Urinary bladder (tissue), 4 donors: ENCODE measurements at places on chromosomes 1 and 21.

GRCh38 chr1:53766831-53767405, 28.0 kb upstream of the GLIS1 start:
- no peak for DNase-seq

DNA sequence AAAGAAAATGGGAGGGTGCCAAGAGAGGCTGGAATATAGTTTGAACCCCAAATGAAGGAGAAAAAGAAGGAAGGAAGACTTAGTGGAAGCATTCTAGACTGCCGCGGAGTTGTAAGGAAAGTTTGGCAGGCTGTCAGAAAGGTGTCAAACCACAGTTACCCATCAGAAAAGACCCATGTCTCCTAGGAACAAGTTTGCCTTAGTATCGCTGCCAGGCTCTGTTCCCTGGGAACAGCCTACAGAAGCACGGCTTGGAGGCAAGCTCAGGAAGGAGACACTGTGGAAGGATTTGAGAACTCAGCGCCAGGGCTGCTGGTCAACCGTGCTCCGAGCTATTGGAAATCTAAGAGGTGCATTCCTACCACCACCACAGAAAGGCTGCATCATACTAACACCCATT, 197.4 kb downstream of the RRAGC start:
- no peak for DNase-seq

- DNase-seq = no peak
Measured at GRCh38 chr21:22083899-22084298, 1085.7 kb downstream of the NCAM2 start.

DNA sequence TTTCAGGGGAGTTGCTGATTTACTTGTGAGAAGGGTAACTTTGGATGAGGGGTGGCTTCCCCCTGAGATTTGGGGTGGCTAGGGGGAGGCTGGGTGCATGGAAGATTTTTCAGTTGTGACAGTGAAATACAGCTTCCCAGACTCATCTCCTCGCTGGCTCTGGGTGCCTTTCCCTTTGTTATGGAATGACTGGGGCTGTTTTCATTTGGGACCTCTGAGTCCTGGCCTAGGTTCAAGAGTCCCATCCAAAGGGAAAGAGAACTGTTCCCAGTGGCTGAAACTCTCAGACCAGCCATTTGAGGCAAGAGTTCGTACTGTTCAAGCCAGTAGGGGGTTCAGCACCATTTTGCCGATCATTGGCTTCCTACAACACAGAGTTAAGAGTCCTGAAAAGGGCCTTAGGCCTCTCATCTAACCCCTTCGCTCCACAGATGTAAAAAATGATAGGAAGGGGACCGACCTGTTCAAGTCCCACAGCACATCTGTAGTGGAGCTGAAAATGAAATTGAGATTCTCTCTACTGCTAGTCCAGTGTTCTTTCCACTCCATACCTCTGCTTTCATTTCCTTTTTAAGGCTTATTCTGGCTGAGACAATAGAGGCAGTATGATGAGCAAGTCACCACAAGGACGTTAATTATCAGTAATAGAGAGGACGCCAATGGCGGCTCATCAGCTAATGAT, 958 bp downstream of the DDR2 start:
- DNase-seq = no peak
